ENCODE measurements at places on chromosomes 12 and 14. TPM values are rescaled to one million over a fixed set of nuclear protein-coding genes. Genes with fewer than 3 reads are reported as not detected.

CSAD gene
- total RNA-seq, result 57.2 TPM

PLA2G1B gene
- not detected for total RNA-seq

GRCh38 chr12:54053003-54053750, 458 bp upstream of the HOXC4 start:
- no peak for DNase-seq

DNA sequence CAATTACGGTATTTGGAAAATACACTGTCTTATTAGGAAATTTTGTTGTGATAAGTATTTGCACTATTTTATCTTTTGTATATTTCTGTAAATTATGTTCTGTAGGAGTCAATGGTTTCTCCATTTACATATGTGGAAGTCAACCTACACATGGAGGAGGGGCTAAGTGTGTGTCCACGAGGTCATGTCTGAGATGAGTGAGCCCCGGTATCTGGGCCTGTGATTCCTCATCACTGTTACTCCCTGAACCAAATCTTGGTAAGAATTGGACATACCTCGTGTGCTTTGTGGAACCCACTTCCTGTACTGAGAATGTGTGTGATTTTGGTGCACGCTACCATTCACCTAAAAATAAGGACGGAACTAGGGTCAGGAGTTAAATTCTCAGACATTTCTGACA, 1105.5 kb downstream of the TMEM121 start:
- no peak for DNase-seq

DNA sequence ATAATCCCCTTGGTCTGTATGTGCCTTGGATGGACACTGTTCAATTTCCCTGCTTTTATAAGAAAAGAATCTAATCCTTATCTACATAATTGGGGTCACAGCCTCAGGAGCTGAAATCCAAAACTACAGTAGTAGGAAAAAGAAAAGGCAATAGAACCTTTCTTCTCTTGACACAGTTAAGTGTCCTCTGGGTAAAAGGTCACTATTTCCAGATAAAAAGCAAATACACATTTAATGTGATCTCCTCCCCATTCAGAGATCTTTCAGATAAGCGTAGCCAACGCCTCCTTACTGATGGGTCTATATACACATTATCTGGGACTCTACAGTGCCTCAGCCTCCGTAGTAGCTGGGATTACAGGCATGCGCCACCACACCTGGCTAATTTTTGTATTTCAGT, 73.4 kb downstream of the CLIP1 start:
- DNase-seq, result no peak

- no peak for DNase-seq
These were observed 123.1 kb upstream of the FAR2 start for GRCh38 chr12:29025937-29026336.

DNA sequence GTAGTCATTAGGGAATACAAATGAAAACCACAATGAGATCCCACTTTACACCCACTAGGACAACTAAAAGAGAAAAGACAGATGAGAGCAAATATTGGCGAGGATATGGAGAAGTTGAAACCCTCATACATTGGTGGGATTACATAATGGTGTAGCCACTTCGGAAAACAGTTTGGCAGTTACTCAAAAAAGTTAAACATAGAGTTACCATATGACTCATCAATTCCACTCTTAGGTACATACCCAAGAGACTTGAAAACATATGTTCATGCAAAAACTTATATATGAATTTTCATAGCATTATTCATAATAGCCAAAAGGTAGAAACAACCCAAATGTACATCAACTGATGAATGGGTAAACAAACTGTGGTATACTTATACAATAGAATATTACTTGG, 27.1 kb downstream of the ALDH1L2 start:
- DNase-seq, result no peak

DNA sequence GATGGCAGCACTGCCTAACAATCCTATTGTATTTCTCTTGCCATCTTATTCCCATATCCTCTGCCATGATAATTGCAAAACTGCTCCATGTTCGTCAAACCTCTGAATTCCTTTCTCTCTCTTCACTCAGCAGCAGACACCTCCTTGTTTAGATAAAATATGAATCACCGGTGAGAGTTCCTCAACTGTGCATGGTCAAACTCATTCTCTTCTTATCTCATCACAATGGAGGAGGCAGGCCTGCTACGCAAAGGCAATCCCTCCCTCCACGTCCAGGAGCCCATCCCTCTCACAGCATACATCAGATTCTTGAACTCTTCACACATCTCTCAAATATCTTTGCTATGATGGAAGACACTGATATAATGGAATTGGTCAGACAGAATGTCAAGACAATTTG, 90.1 kb upstream of the DAAM1 start:
- no peak for DNase-seq

DNA sequence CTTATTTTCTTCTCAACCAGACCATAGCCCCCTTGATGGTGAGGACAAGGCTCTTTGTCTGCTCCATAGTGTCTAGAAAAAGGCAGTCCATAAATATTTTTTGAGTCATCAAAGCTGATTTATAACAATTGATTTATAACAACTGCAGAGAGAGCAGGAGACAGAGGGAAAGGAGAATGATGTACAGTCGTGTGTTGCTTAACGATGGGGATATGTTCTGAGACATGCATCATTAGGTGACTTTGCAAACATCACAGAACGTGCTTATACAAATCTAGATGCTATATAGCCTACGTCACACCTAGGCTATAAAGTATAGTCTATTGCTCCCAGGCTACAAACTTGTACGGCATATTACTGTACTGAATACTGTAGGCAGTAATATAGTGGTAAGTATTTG, 143.3 kb downstream of the NTF3 start:
- no peak for DNase-seq
